ENCODE measurements at places on chromosomes 4 and X. TPM values are rescaled to one million over a fixed set of nuclear protein-coding genes. Genes with fewer than 3 reads are reported as not detected.

DNA sequence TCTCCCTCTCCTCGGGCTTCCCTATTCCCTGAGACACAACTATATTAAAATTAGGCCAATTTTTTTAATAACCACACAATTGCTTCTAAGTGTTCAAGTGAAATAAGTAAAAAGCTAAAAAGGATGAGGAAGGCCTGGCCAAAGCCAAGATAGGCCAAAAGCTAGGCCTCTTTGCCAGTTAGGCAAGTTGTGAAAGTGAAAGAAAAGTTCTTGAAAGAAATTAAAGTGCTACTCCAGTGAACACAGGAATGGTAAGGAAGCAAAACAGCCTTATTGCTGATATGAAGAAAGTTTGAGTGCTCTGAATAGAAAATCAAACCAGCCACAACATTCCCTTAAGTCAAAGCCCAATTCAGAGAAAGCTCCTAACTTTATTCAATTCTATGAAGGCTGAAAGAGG is 114.2 kb upstream of the FAT4 start:
- DNase-seq, result no peak

- DNase-seq, result no peak
These were observed 940.3 kb upstream of the LCORL start for GRCh38 chr4:18961879-18962278.

GRCh38 chr4:146243141-146243882 is 29.0 kb downstream of the REELD1 start:
- no peak for DNase-seq

Gene JAKMIP1
- total RNA-seq, result not detected

DNA sequence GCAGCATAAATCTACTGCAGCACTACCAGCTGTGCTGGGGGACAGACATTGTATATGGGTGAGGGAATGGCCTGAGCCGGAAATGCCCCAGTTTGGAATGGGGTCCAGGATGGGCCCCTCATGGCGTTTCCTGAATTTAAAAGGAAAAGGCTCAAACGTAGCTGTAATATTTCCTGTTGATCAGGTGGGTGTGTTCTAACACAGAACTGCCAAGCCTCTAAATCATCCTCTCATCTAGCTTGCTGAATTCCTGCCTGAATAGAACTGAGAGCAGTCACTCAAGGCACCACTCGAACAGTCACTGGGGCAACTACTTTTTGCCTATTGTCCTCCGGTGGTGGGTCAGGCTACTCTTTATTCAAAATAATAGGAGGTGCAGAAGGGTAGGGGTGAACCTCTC is 28.7 kb downstream of the ADH6 start:
- DNase-seq, result no peak

Gene UGT2B17
- total RNA-seq, result not detected

GRCh38 chrX:68332201-68332731 is 101.0 kb downstream of the OPHN1 start:
- DNase-seq, result no peak

DNA sequence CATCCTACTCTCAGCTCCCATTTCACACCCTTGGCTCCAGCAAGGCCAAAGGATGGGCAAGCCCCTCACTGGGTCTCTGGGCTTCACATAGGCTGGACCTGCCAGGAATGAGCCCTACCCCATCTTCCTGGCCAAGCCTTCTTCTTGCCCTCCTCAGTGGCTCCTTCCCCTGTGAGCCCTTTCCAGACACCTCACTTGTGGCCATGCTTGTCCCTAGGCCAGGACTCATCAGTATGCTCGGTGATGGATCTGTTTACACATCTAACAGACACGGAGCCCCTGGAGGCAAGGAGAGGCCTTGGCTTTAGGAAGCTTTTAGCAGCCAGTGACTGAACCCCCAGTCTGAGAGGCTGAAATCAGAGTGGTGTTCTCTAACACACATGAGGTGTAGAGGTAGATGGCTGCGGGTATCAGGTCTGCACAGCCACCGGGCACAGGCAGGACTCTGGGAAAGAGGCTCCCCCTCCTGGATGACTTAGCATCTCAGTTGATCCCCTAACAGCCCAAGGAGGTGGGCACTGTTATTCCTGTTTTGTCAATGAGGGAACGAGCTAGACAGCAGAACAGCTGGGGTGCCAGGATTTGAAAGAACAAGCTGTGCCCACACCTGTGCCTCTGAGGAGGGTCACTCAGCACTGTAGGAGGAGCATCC is 44.8 kb downstream of the PPP2R2C start:
- no peak for DNase-seq
